T-helper 1 cell (primary cell): ENCODE measurements at places on chromosomes 2 and 18.

DNA sequence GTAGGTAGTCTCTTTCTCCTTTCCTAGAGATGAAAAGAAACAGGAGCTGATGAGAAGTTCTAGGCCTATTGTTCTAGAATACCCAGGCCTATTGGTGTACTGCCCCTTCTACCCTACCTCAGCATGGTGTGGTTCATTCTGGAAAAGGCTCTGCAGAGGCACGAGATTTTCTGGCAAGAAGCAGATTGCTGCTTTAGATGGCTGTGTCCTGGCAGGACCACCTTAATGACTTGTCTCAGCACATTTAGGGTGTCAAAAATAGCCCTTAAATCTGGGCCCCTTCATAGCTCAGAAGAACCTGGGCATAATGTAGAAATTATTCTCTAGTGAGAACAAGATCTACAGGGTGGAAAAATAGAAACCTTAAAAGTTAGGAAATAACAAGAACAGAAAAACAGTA, 87.9 kb downstream of the BCL2L11 start:
- DNase-seq = no peak

- no peak for DNase-seq
These were observed 7.7 kb downstream of the LDAH start for GRCh38 chr2:20815216-20815615.

DNA sequence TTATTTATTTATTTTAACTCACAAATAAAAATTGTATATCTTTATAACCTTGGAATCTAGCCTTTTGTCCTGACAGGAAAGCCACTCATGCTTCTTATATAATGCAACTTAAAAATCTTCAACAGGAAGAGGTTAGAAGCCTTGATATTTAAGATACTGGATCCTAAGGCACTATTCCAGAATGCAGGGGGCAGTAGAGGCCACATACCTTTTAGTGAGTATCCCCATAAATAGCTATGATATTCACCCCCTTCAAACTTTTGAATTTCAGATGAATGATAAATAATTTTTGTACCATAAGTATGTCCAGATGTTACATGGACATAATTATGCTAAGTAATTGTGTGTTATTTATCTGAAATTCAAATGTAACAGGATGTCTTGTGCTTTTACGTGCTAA, 592.7 kb upstream of the VRK2 start:
- DNase-seq = no peak

GRCh38 chr2:171420728-171421563, 12.8 kb downstream of the METTL8 start:
- DNase-seq = no peak

GRCh38 chr2:150409196-150409595, 78.3 kb downstream of the RND3 start:
- no peak for DNase-seq

DNA sequence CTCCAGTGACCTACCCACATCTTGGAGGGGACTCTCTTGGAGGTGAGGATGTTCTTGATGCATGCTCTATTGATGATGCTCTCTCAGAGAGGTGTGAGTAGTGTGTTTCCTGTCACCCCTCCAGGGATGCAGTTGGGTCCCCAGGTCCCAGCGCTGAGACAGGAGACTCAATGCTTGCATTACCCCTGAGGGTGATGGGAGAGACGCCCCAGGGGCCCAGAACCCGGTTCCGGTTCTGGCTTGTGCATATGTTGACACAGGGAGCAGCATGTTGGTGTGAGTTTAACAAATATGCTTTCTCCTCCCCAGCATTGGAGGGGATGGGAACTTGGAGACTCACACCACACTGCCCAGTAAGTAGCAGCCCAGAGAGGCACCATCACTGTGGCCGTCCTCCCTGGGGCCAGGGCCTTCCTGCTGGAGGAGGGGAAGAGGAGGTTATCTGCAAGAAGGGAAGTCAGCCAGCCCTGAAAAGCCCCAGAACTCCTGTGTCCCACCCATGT, 124.5 kb downstream of the PLB1 start:
- no peak for DNase-seq

GRCh38 chr2:226132323-226133215, 667.1 kb downstream of the IRS1 start:
- no peak for DNase-seq

DNA sequence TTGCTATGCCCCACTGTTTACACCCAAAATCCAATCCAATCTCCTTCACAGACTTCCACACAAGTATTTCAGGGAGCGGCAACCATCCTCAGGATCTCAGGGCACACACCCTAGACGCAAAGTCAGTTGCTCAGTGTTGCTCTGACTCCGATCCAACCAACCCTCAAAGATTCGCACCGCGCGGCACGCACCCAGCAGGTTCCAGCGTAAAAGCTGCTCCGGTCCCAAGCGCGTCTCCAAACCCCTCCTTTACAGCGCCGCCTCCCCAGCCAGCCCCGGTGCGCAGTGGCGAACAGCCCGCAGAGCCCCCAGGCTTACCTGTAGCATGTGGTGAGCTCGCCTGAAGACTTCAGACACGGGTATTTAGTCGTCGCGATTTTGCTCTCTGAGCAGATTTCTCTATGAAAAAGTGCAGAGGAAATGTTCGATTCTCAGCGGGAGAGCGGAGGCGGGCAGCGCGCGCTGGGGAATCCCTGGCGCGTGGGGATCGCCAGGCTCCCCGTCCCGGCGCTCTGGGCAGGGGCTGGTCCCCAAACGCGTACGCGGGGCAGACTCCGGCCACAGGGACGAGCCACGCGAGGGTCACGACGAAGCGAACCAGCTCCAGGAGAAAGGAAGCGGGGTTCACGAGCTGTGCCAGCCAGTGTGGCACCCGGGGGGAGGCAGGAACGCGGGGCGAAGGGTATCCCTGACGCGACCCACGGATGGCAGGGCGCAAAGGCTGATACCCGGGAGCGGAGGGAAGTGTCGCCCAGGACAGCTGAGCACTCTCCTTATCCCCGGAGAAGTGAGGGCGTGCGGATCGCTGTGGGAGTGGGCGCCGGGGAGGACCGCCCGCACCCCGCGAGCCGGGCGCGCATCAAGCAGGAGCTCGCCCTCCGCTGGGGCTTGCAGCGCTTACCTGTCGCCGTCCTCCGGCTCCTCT, 650 bp downstream of the CCBE1 start:
- DNase-seq = no peak

- DNase-seq = no peak
These were observed 806 bp downstream of the RFX8 start for GRCh38 chr2:101473911-101474701.

DNA sequence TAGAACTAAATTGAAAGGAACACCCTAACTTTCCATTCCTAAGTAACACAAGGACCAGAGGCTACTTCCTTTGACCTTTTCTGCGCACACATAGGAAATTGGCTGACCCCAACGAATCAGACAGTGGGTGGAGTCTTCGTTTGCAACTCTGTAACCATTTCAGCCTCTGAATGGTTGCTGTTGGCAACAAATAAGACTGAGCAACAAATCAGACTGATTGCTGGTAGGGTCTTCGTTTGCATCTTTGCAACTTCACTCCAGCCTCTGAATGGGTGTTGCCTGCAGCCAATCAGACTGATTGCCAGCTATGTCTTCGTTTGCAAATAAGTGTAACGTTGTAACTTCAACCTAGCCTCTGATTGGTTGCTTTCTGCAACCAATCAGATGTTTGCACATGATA, 34.6 kb downstream of the USP40 start:
- DNase-seq = no peak

GRCh38 chr2:31235504-31235902, 1.6 kb downstream of the EHD3 start:
- no peak for DNase-seq

DNA sequence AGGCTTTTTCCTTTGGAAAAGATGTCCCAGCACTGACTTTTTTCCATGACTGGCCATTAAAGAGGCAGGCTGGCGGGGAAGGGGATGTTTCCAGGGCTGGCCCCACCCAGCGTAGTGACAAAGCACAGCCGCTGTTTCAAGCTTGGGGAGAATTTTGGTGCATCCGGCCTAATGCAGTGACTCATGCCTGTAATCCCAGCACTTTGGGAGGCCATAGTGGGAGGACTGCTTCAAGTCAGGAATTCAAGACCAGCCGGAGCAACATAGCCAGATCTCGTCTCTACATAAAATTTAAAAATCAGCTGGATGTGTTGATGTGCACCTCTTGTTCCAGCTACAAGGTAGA, 78.0 kb upstream of the SH3BP4 start:
- no peak for DNase-seq

- no peak for DNase-seq
These were observed 68.5 kb downstream of the AGPS start for GRCh38 chr2:177460973-177461585.

- no peak for DNase-seq
These were observed 159.1 kb downstream of the MEIS1 start for GRCh38 chr2:66594001-66594400.

DNA sequence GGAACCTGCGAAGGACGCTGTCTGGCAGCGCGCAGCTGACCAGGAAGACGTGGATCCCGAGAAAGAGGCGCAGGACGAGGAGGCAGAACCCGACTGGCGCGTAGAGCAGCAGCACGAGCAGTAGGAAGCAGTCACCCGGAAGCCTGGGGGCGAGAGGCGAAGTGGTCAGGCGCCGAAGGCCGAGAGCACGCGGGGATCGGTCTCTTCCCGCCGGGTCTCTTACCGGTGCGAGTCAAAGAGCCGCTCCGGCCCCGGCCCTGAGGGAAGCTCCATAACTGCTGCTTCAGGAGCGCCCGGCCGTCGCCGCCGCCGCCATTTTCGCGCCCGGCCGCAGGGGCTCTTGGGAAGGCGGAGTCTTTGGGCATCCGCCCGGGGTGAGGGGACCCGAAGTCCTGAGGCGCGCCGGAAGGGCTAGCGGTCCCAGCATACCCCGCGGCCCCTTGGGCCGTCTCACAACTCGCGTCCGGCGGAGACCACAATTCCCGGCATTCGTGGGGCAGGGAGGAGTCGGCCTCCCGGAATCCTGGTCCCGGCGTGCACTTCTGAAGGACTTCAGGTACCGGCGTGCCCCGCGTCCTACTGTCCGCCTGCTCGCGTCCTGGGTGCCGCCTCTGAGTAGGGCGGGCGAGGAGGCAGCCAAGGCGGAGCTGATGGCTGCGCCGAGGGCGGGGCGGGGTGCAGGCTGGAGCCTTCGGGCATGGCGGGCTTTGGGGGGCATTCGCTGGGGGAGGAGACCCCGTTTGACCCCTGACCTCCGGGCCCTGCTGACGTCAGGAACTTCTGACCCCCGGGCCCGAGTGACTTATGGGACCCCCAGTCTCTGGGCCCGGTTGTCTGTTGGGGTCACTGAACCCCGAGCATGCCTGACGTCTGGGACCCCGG, at the start of the genes AUP1 and HTRA2:
AUP1 (minus strand) TSS at position 350 of the 882 bp plus-strand sequence; CDS start at position 273, 77 bp downstream.
HTRA2 (plus strand) TSS at position 577 of the 882 bp plus-strand sequence; CDS start at position 651, 74 bp downstream.
- peak; percentile 96 for DNase-seq

DNA sequence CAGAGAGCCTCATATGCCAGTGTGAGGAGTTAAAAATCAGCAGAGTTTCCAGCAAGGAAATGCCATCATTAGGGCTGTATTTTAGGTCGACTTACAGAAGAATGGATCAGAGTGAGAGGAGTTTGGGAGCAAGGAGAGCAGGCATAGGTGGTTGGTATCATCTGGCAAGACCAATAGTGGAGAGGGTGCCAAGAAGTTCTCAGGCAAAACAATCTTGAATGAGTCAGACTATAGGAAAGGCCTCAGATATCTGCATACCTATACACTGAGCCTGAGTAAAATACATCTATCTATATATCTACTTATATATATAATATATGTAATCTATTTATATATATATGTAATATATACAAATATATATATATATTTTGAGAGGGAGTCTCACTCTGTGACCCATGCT, 57.3 kb downstream of the TMEFF2 start:
- DNase-seq = no peak

DNA sequence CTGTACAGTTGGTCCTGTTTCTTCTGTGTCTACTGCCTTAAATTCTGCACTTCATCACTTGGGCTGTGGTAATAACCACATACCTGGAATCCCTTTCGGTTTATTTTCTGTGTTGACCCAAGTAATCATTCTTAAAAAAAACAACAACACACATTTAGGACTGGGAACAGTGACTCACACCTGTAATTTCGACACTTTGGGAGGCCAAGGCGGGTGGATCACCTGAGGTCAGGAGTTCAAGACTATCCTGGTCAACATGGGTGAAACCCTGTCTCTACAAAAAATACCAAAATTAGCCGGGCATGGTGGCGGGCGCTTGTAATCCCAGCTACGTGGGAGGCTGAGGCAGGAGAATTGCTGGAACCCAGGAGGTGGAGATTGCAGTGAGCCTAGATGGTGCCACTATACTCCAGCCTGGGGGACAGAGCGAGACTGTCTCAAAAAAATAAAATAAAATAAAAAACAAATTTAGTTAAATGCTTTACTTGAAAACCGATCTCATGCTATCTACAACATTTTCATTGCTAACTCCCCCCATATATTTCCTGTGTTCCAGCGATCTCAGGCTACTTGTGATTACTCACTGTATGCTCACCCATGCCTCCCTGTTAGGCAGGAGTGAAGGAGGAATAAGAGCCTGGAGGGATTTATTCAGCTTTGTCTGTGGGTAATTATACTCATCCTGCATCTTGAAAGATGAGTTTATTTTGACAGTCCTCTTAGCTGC, 18.2 kb downstream of the ACSL3 start:
- DNase-seq = no peak

GRCh38 chr2:181844551-181845290, 46.8 kb upstream of the ITPRID2 start:
- DNase-seq = no peak

DNA sequence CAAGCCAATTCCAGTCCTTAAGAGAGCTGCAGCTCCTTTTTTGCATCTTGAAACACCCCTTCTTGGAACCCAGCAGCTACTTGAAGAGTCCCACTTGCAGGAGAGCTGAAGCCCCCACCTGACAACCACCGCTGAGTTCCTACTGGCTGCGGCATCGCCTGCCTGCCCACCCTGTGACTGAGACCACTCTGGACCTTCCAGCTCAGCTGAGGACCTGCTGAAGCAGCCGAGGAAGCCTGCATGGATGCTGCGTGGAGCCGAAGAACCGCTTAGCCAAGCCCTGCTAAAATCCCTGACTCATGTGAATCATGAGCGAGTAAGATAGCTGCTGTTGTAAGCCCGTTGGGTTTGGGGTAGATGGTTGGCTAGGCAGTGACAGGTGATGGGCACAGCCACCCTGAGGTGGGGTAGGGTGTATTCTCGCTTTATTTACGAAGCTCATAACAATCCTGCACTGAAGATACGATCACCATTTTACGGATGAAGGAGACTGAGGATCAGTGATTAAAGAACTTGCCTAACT, 78.4 kb downstream of the INHBB start:
- DNase-seq = no peak

DNA sequence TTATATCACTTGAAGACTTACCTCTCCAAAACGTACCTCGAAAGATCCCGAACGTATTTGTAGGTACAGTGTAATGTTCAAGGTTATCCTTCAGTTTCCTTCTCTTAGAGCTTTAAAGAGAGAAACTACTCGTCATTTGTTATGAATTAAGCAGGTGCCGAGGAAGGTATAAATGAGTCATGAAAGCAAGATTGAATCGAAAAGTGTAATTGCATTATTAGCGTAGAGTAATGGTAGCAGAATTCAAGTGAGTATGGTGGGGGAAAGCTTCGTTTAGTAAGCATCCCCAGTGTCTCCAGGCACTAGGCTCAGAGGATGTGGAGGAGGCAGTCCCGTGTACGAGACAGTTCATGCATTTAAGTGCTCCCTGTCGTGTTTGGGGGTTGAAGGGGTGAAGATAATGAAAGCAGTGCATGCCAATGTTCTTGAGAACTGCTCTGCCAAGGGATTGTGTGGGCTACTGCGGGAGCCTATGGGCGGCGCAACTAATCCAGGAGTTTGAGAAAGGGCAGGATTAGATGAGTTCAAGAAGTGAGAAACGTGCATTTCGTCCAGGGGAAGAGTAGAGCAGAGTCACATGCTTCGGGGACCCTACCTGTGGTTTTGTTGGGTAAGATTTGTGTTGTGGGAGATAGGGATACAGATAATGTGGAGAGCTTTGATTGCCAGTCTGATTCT, 858 bp downstream of the POLR1B start:
- no peak for DNase-seq

- DNase-seq = no peak
These were observed 8.8 kb upstream of the NOSTRIN start for GRCh38 chr2:168793596-168793995.

GRCh38 chr2:9169349-9170107, 37.1 kb upstream of the ASAP2 start:
- no peak for DNase-seq
